ENCODE measurements at places on chromosomes 5 and 9.

- DNase-seq, result no peak
Measured at GRCh38 chr5:167773668-167774301, 517.7 kb upstream of the WWC1 start.

DNA sequence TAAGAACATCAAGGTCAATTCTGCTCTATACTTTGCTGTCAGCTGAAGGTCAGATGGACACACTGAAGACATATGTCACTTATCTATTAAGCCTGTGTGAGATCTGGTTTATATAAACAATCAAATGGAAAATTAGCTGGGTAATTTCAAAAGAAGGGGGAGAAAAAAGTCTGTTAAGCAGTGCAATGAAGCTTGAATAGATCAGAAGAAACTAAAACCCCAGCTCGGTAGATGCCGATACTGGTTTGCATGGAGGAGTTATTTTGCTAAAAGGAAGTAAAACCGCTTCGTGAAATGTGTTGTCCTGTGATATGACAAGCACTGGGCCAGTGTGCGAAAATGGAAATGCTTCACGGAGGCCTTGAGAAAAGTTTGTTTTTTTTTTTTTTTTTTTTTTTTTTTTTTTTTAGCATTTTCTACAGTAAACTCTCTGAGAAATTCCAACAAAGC lies 148.8 kb downstream of the MEF2C start:
- DNase-seq, result no peak

DNA sequence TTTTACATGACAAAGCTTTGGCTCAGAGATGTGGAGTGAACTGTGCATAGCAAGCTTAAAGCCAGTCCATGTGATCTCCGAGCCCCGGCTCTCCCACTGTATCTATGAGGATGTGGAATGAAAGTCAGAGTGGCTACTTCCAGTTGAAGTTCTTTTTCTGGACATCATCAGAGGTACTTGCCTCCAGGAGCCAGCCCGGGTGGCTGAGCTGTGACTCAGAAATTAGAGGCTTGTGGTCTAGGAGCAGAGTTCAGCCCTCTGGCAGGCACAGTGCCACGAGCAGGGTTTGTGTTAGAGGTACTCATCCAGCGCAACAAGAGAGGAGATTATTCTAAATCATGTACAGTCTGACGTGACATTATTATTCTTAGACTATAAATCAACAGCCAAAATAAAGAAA lies 322.5 kb downstream of the CDK5RAP2 start:
- no peak for DNase-seq

DNA sequence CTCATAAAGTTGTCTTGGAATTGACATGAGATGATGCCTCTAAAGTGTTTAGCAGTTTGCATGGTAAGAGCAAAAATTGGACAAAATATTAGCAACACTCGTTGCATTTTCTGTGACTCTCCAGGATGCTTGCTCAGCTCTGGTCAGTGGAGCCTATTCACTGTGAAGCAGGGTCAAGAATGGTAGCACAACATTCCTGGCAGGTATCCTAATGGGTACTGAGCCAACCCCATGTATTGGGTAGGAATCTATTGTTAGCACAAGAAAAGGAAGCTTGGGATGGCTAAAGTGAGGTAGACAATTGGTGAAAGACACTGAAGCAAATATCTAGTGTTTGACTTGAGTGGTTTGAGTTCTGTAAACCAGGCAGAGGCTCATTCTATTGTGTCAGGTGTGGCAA lies 10.4 kb upstream of the ACTBL2 start:
- DNase-seq, result peak; percentile 22

DNA sequence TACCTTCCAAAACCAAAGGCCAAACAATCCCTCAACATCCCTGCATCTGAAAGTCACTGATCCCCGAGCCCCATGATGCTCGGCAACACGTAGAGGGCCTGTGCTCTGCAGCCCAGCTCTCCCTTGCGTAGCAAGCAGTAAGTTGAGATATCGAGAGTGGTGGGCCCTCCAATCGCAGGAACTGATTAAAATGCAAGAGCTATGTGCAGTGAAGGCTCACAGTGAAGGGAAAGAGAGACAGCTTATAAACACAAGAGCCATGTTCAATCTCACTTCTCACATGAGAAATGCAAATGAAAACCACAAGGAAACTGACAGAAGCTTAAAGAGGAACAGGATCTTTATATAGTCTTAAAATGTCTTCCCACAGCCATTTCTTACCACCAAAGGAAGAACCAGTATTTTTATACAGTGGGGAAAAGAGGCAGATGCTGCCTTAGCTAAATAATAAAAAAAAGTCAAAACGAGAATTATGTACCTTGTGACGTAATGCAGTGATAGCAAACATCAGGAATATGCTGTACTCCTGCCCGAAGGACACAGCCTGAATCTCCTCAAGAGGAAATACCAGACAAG lies 24.6 kb downstream of the TTF1 start:
- no peak for DNase-seq

DNA sequence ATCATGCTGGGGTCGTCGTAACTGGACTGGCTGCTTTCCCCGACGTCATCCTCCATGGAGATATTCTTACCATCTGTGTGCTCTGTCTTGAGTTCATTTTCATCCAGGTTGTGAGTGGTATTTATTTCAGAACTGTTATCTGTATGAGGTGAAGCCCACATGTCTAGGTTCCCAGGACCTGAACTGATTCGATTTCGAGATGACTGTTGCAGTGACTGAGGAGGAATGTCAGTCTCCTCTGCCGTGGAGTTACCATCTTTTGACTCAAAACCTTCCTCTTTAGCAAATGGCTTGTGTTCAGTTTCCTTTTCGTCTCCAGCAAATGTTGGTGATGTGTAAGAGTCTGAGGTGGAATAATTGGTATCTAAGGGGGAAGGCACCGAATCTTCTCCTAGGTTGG lies 55.2 kb upstream of the PCA3 start:
- no peak for DNase-seq

DNA sequence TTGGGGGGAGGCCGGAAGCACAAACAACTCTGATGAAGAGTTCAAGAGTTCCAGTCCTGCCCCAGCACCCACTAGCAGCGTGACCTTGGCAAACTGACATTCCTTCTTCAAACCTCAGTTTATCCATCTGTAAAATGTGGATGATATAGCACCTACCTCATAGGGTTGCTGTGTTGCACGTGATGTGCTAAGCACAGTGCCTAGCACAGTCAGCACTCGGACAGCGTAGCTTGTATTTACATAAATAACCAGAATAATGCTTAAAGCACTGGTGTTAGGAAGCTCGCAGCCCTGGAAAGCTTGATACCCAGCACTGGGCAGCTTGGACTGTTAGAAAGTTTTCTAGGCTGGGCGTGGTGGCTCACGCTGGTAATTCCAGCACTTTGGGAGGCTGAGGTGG lies 5.1 kb downstream of the PKN3 start:
- DNase-seq, result no peak

- DNase-seq, result no peak
Measured at GRCh38 chr5:35161652-35162273, 68.5 kb downstream of the PRLR start.

GRCh38 chr5:174717826-174718455 lies 6.4 kb upstream of the MSX2 start:
- DNase-seq, result no peak

DNA sequence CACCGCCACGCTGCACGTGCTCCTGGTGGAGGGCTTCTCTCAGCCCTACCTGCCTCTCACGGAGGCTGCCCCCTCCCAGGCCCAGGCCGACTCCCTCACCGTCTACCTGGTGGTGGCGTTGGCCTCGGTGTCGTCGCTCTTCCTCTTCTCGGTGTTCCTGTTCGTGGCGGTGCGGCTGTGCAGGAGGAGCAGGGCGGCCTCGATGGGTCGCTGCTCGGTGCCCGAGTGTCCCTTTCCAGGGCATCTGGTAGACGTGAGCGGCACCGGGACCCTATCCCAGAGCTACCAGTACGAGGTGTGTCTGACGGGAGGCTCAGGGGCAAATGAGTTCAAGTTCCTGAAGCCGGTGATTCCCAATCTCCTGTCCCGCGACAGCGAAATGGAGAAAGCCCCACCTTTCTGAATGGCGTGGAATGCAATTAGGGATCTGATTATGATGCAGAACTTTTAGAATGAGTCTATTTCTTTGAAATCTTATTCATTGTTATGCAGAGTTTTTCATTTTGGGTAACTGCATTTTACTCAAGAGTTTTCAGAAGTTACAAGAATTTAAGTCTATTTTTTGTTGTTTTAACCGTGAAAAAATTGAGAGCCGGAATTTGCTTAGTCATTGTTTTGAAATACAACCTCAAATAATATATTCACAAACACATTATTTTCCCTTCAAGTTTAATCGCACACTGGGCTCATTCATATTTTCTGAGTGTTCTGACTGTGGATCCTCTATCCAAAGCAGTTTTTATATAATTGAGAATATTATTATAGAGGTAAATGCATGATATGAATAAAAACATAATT lies 8.5 kb upstream of the PCDHB15 start:
- no peak for DNase-seq

- DNase-seq, result no peak
Measured at GRCh38 chr9:130982636-130983358, 26.2 kb upstream of the LAMC3 start.

DNA sequence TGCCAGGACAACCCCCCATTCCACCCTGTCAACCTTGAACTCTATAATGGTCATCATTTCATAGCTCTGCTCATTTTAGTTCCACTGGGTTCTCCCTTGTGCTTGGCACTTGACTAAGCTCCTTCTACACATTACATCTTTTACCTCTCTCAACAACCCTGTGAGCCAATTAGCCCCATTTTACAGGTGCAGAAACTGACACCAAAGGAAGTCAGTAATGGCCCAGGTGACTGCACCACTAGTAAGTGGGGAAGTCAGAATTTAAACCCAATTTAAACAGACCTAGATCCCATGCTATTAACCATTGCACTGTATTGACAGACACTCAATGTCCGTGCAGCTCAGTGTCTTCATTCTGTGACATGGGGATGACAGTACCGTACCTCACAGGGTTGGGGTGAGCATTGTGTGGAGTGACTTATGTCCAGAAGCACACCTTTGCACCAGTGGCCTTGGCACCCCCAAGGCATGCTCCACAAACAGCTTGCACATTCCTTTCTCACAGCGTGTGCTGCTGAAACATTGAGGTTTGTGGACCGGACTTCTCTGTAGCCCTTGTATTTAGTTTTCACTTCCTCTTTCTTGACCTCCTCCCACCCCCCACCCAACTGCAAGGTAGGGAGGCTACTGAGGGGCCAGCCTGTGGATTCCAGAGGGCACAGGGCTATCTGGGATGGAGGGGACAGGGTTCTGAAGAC lies 23.1 kb downstream of the IRF1 start:
- no peak for DNase-seq

GRCh38 chr5:108867656-108868055 lies 120.0 kb downstream of the FER start:
- DNase-seq, result no peak

GRCh38 chr9:114742947-114743346 lies 61.0 kb upstream of the TEX48 start:
- DNase-seq, result no peak

DNA sequence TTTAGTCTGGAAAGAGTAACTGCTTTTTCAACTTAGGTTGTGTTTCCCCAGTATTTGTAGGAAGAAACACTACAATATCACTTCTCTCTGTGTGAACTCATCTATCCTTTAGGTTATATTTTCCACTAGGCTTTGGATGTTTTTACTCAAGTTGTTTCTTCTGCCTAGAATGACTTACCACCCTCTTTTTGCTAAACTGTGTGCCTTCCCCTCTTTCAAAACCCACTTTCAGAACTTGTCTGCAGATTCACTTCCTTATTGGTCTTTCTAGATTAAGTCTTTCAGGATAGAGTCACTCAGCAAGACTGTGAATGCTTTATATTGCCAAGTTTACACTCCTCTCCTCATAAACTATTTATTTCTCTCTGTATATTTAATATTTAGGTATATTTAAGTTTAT lies 14.2 kb upstream of the CAST start:
- DNase-seq, result no peak

DNA sequence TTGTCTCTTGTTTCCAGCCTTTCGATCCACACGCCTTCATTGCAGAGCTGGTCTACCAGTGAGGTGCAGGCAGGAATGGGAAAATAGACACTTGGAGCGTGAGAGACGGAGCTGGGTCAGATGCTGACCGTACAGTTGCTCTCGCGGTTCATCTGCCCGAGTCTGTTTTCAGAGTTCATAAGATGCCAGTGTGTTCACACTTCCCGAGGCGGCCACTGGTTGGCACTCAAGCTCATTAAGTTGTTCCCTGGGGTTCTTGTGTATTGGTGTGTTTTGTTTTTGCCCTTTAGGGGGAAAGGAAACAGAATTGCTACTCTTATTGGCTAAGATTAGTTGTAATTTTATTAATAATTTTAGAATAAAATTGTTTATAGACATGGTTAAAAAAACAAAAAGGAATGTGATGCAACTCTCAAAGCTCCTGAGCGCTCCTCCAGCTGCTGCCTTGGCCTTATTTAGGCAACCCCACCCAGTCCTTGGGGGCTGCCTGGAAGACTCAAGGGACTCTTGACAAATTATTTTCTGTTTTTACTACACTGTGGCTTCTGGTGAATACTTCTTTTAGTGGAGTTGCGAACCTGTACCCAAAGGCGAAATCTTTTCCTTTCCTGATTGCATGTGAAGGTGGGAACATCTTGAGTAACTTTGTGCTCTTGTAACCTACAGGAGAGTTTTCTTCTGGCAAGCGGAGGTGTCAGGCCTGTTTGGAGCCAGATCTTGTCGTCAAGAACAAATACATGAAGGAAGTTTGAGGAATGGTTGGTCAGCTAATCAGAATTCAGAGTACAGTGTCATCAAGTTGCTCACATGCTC lies 146.1 kb downstream of the MAST4 start:
- no peak for DNase-seq

- DNase-seq, result no peak
Measured at GRCh38 chr5:25862276-25862675, 1176.1 kb downstream of the CDH9 start.

- no peak for DNase-seq
Measured at GRCh38 chr9:129698254-129698757, 32.9 kb downstream of the PRRX2 start.

- no peak for DNase-seq
Measured at GRCh38 chr9:4838189-4838546, 45.4 kb downstream of the RCL1 start.

GRCh38 chr5:180862645-180863044 lies 1.6 kb upstream of the ZFP62 start:
- DNase-seq, result no peak

DNA sequence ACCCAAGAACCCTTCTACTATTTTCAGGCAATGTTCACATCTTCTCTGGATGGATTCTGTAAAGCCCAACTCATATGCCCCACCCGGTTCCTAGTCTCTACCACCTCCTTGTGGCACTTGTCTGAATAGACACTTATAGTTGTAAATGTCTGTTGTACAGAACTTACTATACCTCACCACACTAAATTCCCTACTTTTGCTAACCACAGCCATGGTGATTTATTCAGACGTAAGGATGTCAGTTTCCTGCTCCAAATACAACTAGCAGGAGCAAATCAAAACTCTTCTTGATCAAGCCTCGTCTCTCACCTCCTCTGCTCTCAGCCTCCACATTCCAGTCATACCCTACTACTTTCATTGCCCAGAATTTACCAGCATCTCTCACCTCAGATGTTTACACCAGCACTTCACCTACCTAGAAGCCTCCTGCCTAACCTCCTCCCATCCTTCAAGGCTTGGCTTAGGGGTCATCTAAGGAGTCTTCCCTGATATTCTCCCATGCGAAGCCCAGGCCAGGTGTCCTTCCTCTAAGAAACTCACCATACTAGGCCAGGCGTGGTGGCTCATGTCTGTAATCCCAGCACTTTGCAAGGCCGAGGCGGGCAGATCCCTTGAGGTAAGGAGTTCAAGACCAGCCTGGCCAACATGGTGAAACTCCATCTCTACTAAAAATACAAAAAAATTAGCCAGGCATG lies 75.5 kb downstream of the MAPKAP1 start:
- peak; percentile 17 for DNase-seq

Data from COR-L47 (cell line).